CD4-positive, alpha-beta T cell treated with Interleukin-12 subunit alpha and Interleukin-12 subunit beta, for 1 hour (primary cell): ENCODE measurements at places on chromosomes 7 and 10.

- no peak for DNase-seq
These were observed 24.8 kb downstream of the STK32C start for GRCh38 chr10:132282667-132283603.

GRCh38 chr7:127913686-127914085, 117.6 kb downstream of the LRRC4 start:
- DNase-seq = no peak

DNA sequence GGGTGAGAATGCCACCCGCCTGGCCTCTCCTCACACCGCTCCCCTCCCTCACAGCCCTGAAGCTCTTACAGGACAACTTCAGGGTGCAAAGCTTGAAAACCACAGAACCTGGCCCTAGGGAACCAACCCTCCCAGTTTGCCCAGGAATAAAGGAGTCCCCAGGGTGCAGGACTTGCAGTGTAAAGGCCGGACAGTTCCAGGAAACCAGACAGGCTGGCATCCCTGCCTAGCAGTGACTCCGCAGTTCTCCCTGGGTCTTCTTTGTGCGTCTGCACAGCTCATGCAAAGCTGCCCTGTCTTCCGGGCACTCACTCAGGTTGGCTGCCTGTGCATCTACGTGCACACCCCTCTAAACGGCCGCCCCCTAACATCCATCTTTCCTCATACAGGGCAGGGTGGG, 36.1 kb downstream of the HSPA12A start:
- DNase-seq = no peak

DNA sequence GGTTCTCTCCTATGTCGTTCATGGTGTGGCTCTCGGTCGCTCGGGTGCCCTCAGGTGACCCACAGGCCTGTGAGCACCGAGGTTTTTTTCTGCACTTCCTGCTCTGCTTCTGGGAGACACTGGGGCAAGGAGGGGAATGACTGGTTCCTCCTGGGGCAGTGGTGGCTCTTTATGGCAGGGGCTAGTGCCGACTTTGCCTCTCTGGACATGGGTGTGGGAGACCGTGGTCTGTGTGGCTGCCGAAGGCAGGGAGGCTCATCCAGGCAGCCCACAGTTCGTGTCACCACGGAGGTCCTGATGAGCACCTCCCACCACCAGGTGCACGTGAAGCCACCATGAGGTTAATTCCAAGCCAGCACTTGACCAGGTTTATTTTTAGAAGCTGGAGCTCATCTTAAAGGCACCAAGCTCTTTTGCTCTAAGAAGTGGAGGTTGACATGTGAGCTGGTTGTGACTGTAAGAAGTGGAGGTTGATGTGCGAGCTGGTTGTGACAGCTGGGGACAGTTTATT, 24.7 kb upstream of the DPYSL4 start:
- DNase-seq = peak; percentile 55

- no peak for DNase-seq
These were observed 150.4 kb downstream of the SRPK2 start for GRCh38 chr7:105238198-105238765.

GRCh38 chr7:156222151-156222550, 409.9 kb upstream of the SHH start:
- no peak for DNase-seq

GRCh38 chr10:29257106-29257783, 31.6 kb upstream of the LYZL1 start:
- no peak for DNase-seq

- DNase-seq = no peak
These were observed 715.0 kb downstream of the AUTS2 start for GRCh38 chr7:70313271-70313670.

DNA sequence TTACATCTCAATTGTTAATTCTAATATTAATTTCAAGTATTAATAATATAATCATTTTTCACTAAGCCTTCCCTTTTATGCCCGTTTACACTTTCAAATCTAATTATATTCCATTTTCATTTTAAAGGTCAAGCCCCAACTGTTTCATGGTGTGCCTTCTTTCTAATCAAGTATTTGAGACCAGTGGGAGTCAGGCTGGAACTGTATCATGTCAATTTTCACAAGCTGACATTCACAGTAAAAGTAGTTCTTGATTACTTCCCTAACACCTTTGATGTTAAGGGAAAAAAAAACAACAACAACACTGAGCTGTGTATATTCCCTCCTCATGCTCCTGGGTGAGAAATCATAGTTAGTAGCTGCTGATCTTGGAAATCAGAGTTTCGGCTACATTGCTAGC, 38.1 kb downstream of the SFTPD start:
- no peak for DNase-seq

- DNase-seq = no peak
These were observed 166.9 kb downstream of the PTPRN2 start for GRCh38 chr7:158420591-158421340.

DNA sequence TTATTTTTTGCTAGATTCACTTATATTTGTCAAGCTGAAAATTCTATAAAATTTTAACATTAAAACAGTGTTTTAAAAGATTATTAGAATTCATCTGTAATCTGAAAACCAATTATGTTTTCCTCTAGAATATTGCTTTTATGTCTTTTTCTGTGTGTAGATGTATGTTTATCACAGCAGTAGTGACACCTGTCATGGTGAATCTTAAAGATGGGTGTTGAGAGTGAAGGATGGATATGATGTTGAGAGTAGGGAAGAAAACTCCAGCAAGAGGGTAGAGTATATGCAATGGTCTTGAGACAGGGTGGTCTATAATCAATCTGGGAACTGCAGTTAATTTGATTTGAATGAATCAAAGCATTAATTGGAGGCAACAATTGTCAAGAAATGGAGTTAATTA, 336.9 kb upstream of the CDC14C start:
- no peak for DNase-seq

GRCh38 chr7:120717166-120717565, 140.8 kb downstream of the TSPAN12 start:
- DNase-seq = no peak

- no peak for DNase-seq
These were observed 147.1 kb downstream of the BUB3 start for GRCh38 chr10:123301077-123301857.

DNA sequence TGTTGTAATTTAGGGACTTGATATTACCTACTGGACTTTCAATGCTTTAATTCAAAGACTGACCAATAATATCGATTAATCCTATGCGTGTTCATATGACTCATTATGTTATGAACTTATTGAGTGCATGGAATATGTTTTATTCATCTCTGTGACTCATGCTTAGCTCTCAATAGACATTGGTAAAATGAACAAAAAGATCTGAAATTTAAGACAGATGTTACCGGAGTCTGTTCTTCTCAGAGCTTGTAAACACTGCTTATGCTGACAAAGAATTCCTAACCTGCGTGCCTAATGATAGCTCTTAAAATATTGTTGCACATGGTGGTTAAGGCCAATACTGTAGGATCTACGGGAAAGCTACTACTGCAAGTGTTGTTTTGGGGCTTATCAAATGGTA, 131.5 kb upstream of the ACBD5 start:
- DNase-seq = no peak

DNA sequence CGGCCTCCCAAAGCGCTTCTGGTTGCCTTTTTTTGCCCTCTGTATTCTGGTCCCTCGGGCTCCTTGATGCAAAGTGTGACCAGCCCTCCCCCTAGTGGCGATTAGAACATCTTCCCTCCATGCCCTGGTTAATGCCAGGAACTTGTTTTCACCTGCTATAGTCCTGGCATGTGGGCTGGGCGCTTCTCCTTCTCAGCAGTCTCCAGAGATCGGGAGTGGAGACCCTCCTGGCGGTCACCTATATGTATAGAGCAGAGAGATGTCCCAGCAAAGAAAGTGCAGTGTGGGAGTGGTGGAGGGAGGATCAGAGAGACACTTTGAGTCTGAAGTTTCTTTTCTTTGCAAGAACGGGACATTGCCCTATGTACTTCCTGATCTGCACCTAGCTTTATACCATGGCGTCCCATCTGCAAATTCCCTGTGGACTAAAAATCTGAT, 264.1 kb downstream of the OTUD1 start:
- DNase-seq = peak; percentile 44

DNA sequence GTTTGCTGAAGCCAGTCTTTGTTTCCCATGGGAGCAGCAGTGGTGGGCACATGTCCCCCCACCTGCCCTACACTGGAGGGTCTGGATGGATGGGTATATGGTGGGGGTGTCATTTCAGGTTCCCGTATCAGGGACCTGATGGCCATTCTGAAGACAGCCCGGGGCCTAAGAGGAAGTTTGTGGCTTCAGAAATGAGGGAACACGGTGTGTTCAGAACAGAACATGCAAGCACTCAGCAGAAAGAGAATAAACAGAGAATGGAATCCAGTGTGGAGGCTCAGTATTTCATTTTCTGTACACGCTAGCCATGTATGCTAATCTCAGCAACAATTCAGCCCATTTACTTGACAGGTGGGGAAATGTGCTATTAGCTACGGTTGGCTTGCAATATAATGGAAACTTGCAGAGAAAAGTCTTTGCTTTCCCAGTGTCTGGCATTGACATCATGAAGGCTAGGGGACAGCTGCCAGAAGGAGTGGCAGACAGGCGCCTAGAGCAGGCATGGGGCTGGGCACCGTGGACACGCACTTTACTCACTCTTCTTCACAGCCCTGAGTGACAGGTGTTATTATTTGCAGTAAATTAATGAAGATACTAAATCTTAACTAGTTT, 98.6 kb downstream of the ELMO1 start:
- no peak for DNase-seq

GRCh38 chr7:38160003-38160571, 18.0 kb upstream of the STARD3NL start:
- DNase-seq = no peak

DNA sequence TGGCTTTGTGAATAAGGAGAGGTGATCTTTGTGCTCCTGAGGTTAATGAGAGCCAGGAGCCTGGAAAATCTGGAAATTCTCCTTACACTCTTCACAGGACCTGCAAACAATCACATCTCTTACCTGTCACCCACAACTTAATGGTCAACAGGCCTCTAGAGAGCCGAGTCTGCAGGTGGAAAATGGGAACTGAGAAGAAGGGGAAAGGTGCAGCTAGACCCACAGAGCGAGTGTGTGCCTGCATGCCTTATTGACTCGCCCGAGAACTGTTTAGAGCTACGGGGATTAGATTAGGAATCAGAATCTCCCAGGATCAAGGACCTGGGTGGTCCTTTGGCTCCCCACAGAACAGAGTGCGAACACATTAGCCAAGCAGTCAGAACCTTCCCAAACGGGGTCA, 329.6 kb downstream of the PTEN start:
- no peak for DNase-seq

DNA sequence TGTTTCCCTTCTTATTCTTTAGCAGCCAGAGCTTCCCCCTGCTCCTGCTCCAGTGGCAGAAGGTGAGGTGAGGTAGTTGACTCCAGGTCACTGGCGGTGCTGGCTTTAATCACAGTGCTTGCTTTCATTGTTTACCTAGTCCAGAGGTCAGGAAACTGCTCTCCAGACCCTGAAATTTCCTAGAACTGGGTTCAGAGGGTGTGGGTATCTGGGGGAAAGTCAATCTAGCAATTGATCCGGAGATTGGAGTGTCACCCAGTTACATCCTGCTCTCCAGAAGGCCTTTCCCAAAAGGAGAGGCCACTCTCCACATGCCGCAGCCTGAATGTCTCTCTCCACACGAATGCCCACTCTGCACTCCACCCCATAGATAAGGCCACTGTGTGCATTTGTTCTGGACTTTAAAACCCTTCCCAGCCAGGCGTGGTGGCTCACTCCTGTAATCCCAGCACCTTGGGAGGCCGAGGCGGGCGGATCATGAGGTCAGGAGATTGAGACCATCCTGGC, 2.1 kb upstream of the MBL2 start:
- DNase-seq = no peak

- no peak for DNase-seq
These were observed 7.5 kb upstream of the FAM131B start for GRCh38 chr7:143369678-143370651.

DNA sequence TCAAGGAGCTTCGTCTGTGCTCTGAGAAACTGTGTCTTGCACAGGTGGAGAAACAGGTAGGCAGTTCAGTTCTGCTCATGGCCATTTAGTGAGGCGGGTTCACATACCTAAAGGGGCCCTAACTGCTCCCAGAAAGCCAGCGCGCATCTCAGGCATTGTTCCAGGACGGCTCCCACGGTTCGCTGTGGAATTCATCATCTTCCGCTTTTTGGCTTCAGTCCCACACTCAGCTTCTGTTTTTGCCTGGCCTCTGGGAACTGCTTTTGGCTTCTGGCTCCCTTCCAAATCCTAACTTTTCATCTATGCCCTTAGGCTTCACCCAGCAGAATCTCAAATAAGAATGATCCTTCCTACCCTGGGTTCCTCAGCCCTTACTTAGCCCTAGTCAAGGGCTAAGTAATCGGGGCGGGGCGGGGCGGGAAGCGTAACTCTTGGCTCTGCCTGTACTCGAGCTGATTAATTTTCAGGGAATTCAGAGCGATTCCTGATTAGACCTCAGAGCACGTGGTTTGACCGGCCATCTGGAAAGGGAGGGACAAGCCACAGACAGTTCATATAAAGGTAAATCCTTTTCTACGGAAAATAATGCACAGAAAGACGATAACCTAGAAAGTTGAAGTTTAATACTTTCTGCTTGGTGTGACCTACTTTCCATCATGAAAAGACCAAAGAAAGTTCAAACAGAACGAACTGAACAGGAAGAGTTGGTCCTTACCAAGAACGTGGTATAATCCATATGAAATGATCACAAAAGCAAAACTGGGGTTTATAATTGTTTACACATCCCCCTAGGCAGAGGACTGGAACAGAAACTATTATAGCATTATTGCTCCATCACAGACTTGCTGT, 105.7 kb downstream of the ST8SIA6 start:
- DNase-seq = no peak

DNA sequence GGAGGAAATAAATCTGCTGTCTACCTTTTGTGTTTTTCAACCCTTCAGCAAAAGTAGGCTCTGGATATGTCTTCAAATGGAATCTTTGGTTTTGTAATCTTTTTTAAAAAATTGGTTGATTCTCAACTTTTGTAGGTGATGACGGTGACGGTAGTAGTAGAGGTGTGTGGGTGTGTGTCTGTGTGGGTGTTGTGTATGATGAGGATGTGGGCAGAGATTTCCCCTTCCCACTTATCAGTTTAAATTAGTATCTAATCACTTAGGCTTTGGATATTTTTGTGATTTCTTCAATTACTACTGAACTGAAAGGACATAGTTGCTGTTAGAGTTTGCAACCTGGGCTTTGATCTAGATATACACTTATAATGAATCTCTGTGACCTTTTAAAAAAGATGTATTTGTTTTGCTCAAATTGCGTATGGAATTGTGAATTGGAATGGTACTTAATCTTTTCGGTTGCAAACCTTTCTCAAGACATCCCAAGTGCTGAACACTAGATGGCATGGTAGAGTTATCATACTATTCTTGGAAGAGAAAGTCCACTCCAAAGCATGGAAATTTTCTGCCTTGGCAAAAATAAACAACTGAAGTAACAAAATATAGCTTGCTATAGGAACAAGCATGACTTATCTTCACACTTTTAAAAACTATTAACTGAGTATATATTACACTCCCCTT, 51.9 kb upstream of the A1CF start:
- no peak for DNase-seq

DNA sequence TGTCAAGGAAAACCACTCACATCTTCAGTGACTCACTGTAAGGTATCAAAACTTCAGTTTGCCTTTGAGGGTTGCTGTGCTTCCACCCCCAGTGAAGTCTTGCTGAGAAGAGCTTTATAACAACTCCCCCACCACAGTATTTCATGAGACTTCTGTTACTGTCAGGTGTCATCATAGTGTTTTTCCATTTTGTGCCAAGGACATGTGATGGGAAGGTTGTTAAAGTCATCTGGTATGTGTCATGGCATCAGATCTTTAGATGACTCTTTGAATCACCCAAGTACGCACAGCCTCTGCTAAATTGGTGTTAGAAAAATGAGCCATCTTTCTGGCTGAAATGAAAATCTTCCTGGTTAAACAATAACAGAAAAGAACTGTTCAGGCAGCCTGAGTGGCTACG, 115.0 kb upstream of the CCDC6 start:
- DNase-seq = no peak
